ENCODE measurements at places on chromosomes 4 and X.

- no peak for DNase-seq
Measured at GRCh38 chr4:5266991-5267390, 215.7 kb downstream of the STK32B start.

- DNase-seq, result no peak
Measured at GRCh38 chr4:156505341-156505955, 466.2 kb downstream of the PDGFC start.

- DNase-seq, result no peak
Measured at GRCh38 chr4:120555058-120555457, 367.5 kb downstream of the PRDM5 start.

- no peak for DNase-seq
Measured at GRCh38 chrX:121863976-121864375, 816.6 kb downstream of the GLUD2 start.

DNA sequence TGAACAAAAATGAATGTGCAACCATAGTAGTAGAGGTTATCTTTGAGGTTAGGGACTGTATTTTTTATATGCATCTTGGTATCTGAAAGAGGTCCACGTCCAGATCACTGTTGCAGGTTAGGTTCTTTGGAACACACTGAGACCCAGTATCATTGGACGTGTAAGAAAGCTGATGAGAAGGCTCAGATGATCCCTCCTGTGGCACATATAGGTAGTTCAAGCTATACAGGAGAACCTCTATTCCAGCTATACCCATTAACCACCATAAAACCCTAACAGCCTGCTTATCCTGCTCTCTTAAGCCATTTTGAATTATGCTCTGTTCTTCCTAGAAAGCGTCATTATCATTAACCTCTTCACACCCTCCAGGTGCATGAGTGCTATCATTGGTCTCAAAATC is 930.7 kb upstream of the HS3ST1 start:
- no peak for DNase-seq

DNA sequence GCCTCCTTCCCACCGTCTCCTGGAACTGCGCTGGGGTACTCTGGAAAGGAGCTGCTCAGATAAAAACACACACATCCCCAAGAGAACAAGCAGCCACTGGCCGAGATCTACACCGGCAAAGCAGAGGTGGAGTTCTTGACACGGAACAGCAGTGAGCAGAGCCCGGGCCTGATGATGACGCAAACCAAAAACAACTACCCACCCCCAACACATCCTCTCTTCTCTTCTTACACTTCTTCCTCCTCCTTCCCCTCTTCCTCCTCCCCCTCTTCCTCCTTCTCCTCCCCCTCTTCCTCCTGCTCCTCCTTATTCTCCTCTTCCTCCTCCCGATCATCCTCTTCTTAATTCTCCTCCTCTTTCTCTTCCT is 4.6 kb downstream of the PNMA5 start:
- DNase-seq, result no peak

- DNase-seq, result no peak
Measured at GRCh38 chr4:111020476-111020875, 397.6 kb upstream of the PITX2 start.

GRCh38 chrX:9942086-9942485 is 25.1 kb upstream of the CLDN34 start:
- DNase-seq, result no peak

DNA sequence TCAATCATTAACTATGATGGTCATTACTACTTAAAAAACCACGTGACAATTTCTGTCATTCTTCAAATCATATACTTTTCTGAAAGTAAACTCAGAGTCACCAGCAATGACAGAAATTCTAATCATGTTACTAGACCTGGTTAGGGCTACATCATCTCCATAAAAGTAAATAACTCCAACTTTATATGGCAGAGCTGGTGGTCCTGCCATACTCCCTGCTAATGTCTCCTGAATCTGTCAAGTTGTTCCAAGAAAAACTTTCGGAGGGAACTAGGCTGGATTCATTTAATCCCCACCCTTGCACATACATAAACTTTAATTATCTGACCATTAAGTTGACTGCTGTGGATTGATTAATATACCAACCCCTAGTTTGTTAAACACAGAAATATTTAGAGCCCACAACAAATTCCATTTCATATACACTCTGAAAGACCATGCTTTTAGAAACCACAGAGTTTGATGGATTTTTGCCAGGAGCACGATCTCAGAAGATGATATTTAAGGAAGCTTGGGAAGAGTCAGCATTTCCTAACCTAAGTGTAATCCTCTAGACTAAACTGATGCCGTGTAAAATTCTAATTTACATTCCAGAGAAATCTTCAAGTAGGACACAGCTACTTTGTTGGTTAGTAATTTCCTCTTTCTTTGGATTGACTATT is 577.0 kb downstream of the FAT4 start:
- DNase-seq, result no peak

DNA sequence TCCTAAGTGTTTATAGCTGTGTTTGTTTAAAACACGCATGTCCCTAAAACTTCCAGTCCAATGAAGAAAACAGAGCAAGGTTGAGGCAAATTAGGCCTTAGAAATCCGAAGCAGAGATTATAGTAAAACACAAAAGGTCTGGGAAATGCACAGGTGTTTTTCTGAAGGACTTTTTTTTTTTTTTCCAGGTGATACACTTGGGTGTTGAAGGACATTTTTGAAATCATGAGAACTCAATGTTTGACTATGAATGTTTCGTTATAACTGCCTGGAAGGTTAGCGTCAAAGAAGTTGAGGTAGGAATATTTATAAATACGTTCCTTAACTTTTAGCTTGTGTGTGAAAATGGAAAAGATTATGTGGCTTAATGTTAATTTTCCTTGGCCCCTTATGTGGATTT is 45.5 kb downstream of the FHIP1A start:
- no peak for DNase-seq

DNA sequence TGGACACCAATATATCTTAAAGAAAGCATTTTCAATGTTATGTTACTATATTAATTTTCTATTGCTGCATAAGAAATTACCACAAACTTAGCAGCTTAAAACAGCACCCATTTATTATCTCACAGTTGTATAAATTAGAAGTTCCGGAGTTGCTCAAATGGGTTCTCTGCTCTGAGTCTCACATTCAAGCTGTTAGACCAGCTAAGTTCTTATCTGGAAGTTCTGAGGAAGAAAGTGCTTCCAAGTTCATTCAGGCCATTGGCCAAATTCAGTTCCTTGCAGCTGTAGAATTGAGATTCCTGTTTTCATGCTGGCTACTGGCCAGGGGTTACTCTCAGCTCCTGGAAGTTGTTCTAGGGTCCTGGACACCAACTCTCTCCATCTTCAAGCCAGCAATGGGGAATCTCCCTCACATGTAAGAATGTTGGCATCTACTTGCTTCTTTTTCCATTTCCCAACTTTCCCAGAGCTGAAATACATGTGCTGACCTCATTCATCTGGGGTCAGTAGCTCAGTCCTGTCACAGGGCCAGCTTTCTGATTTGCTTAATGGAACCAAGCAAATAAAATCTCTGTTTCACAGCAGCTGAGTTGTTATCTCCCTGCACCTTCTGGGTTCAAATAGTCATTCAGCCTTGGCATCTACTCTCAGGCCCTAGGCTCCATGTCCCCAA is 99.6 kb upstream of the INTU start:
- DNase-seq, result peak; percentile 45

DNA sequence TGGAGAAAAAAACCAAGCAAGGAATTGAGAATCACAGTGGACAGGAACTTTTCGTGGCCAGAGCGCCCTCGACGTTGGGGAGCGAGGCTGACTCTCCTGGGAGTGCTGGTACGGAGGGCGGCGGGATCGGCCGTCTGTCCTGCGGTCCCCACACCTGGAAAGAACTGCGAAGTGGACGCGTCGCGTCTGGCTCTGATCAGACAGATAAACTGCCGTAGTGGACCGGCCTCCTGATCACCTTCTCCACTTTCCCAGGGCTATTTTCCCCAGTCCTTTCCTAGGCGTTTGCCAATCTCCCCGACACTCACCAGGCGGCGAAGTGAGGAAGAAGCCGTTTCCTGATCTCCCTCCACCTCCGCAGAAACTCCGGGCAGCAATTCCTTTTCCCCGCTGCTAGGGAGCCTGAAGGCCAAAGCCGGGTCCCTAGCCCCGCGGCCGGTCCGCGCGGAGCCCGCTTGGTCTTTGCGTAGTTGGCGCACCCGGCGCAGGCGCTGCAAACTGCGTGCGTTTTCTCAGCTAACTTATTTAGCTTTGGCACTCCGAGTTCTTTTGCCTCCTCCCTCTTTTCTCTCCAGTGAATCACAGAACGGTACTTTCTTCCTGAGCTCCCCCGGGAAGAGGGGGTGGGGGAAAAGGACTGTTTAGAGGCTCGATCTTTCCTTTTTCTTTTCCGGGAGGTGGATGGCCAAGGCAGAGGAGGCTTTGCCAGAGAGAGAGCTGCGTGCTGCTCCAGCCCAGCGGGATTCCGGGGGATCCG is at the start of gene ARSJ:
ARSJ (minus strand) TSS at position 500 of the 757 bp plus-strand sequence. CDS start 813 bp downstream, outside the sequence.
- DNase-seq, result peak; percentile 20

- DNase-seq, result no peak
Measured at GRCh38 chr4:159290321-159291030, 187.6 kb downstream of the RAPGEF2 start.

DNA sequence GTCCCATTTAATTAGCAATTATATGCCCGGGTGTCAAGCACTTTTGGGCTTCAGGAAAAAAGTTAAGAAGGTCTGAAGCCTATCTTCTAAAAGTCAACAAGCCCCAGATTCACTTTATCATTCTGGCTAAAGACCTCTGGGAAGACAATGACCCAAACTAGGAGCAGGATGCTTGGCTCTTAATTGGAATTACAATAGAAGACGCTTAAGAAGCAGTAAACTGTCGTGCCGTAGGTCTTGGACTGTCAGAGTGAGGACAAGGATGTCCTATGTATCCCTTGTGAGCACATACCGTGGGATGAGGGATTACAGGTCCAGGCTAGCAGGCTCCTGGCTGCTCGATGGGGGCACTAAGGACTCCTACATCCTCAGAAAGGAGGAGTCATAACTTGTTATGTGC is 3.2 kb upstream of the ARHGAP36 start:
- no peak for DNase-seq

DNA sequence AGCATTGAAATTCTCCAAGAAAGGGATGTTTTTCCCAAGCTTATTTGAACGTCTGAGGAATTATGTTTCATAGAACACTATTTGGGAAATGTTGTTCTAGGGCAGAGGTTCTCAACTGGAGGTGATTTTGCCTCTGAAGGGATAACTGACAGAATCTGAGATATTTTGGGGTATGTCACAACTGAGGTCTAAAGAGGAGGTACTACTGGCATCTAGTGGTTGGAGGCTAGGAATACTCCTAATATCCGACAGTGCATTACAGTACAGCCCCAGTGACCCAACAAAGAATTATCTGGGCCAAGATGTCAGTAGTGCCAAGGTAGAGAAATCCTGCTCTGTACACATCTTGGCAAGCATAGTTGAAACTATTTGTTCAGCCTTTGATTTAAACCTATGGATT is 6.4 kb downstream of the HSPA4L start:
- DNase-seq, result no peak

- no peak for DNase-seq
Measured at GRCh38 chr4:10567766-10568165, 110.5 kb upstream of the ZNF518B start.
